ENCODE measurements at places on chromosomes 7 and 10. TPM values are rescaled to one million over a fixed set of nuclear protein-coding genes. Genes with fewer than 3 reads are reported as not detected.

The LIPF gene
- total RNA-seq, result 0.41 TPM

The CUBN gene
- total RNA-seq, result 157 TPM

The SH2D4B gene
- total RNA-seq, result 0.12 TPM

The OR6B1 gene
- total RNA-seq, result not detected

The VENTX gene
- total RNA-seq, result 0.18 TPM

The SGPL1 gene
- total RNA-seq, result 70.1 TPM

The ZNF487 gene
- total RNA-seq, result 11.3 TPM

The IMMP2L gene
- total RNA-seq, result 41.3 TPM

The TEX47 gene
- not detected for total RNA-seq

The DDX56 gene
- 52.4 TPM for total RNA-seq

The ZNF804B gene
- total RNA-seq, result 0.23 TPM

The STRIP2 gene
- 4.6 TPM for total RNA-seq

The RASA4B gene
- total RNA-seq, result 18.7 TPM

The LRIT1 gene
- not detected for total RNA-seq

The PPP1R3C gene
- total RNA-seq, result 141 TPM

The ICA1 gene
- 15.1 TPM for total RNA-seq
